ENCODE measurements at places on chromosomes 6 and 20.

- DNase-seq, result no peak
These were observed 211.9 kb downstream of the GMDS start for GRCh38 chr6:2033544-2033943.

GRCh38 chr20:24955045-24955444 is 6.0 kb downstream of the CST7 start:
- no peak for DNase-seq

DNA sequence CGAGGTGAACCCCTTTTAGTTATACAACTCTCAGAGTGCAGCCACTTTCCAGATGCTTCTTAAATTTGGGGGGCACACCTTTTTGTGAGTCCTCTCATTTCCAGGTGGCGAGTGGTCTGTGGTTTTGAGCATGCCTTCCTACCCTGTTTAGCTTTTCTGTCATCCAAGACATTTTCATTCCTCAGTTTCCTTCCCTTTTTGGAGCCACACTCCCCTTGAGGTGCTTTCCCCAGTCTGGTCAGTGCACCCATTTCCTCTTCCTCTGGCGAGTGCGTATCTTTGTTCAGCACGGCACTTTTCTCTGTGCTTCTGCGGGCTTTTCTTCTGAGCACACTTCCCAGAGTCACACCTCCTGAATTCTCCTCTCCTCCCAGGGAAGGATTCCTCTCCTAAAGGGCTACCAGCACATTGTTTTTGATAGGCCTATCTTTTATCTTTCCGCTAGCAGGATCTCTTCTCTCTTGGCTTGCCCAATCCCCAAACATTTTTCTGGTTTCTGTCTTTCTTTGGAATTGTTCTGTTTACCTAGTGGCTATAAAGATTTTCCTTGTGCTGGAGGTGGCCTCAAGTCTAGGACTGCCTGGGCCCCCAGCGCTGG is 1.4 kb downstream of the PHF20 start:
- peak; percentile 67 for DNase-seq

DNA sequence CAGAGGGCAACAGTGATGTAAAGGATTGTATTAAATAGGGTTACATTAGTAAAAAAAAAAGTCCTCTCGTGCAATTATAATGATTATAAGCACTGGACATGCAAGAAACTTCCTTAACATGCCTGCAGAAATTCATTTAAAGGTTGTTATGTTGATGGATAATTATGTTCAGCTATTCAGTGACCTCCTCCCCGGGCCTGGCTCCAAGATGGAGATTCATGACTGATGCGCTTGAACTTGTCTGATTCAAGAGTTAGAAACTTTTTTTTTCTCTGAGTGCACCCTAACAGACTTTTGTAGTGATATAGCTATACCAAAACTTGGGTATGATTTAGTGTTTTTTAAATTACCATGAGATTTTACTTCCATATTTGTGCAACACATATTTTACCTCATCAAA is 1170.0 kb upstream of the CITED2 start:
- DNase-seq, result no peak

GRCh38 chr6:97047473-97048201 is 123.1 kb downstream of the KLHL32 start:
- no peak for DNase-seq

- DNase-seq, result no peak
These were observed 1214.8 kb upstream of the GJE1 start for GRCh38 chr6:140917911-140918310.

- DNase-seq, result peak; percentile 18
These were observed 75.4 kb upstream of the LAMA2 start for GRCh38 chr6:128807577-128807976.

- no peak for DNase-seq
These were observed 42.8 kb upstream of the SLC22A23 start for GRCh38 chr6:3499603-3500002.

DNA sequence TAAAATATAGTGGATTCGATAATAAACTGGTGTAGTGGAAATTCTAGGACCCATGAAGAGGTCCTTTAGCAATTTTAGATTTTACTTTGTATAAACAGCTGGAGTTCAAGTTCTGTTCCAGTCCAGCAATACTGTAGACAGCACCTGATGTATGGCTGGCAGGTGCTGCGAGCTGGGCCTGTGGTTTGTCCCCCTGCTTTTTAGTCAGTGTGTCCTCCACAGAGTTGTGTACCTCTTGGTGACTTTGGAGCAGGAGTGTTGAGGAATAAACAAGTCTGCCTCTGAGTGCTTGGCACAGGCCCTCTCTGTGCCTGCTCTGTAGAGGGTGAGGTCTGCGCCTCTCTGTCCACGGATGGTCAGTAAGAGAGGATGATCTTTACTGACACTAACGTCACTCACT is 13.8 kb downstream of the STX16 start:
- DNase-seq, result no peak

DNA sequence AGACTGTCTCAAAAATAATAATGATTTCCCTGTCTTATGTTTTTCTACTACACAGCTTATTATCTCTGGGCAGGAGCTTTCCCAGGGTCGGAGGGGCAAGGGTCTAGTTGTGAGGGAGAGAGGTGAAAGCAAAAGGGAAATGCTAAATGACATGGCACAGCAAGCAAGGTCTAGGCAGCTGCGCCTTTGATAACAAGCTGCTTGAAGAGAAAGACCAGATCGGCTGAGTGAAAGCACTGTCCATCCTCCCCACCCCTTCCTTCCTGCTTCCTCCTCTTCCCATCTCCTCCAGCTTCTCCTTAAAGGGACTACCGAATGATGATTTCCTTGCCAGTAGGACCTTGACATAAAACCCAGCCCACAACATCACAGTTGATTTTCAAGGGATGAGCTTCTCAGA is 158.1 kb upstream of the AKAP12 start:
- DNase-seq, result peak; percentile 10

DNA sequence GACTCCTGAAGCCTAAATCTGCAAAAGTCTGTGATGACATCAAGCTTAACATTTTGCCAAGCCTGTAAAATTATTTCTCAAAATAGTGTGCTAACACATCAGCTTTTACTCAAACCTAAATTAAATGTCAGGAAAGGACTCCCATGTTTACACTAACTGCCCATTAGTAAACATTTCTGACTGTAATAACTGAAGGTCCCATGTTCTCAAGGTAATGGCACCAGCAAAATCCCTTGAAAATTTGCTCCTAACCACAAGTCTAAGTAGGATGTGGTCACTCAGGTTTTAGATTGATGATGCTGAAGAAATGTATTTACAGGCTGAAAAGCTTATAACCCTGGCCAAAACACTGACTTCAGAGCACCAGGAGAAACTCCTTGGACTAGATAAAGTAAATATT is 33.0 kb downstream of the BACH2 start:
- no peak for DNase-seq

DNA sequence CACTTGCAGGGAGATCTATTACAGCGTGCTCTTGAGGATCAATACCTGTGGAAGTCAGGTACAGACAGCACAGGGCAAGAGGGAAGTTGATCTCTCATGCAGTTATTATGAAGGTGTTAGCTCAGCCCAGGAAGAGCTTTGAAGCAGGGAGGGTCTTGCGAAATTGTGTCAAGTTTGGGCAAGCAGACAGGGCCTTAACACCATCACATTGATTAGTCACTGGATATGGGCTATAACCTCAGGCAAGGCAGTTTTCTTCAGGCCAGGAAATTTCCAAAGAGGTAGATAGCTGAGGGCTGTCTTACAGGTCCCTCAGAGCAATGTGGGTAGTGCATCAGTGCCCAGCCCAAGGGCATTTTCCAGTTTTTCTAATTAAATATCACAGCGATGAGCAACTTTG is 643.8 kb downstream of the DHX35 start:
- no peak for DNase-seq

DNA sequence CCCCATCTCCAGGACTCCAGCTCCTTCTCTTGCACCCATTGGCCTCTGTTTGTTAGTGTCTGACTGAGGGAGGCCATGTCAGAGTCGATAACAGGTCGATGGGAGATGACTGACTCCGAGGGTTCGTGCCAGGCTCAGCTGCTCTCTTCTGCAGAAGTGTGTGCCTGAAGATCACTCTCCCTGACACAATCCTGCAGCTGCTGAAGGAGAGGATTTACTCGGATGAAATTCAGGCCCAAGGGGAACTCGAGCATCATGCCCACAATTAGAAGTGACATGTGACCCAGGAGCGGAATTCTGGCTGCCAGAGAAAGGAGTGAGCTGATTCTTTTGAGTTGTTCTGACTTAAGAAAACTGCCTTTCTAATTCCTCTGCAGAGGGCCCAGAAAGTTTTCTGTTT is 318.2 kb downstream of the MAFB start:
- DNase-seq, result no peak

DNA sequence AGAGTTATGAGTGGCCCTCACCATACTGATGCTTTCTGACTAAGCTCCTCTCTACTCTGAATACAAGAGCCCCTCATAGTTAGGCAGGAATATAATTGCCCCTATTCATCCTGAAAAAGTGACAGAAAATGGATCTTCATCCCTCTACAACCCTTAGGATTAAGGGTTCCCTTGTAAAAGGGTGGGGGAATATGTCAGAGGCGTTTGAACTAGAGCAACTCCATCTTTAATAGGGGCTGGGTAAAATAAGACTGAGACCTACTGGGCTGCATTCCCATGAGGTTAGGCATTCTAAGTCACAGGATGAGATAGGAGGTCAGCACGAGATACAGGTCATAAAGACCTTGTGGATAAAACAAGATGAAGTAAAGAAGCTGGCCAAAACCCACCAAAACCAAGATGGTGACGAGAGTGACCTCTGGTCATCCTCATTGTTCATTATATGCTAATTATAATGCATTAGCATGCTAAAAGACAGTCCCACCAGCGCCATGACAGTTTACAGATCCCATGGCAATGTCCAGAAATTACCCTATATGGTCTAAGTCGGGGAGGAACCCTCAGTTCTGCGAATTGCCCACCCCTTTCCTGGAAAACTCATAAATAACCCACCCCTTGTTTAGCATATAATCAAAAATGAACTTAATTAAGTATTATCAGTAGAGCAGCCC is 4.7 kb upstream of the GTF3C6 start:
- no peak for DNase-seq

DNA sequence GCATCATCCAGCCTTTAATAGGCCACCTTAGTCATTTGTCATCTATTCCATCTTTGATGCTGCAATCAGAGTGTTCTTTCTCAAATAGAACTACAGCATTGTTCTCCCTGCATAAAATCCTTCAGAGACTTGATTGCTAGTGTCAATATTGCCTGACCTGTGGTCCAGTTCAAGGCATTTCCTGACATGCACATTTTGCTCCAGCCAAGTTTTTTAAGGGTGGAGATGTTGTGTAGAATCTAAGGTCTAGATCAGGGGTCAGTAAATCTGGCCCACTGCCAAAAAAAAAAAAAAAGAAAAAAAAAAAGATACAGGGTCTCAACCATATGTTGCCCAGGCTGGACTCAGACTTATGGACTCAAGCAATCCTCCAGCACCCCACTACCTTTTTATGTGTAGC is 354.4 kb downstream of the FRK start:
- DNase-seq, result no peak

DNA sequence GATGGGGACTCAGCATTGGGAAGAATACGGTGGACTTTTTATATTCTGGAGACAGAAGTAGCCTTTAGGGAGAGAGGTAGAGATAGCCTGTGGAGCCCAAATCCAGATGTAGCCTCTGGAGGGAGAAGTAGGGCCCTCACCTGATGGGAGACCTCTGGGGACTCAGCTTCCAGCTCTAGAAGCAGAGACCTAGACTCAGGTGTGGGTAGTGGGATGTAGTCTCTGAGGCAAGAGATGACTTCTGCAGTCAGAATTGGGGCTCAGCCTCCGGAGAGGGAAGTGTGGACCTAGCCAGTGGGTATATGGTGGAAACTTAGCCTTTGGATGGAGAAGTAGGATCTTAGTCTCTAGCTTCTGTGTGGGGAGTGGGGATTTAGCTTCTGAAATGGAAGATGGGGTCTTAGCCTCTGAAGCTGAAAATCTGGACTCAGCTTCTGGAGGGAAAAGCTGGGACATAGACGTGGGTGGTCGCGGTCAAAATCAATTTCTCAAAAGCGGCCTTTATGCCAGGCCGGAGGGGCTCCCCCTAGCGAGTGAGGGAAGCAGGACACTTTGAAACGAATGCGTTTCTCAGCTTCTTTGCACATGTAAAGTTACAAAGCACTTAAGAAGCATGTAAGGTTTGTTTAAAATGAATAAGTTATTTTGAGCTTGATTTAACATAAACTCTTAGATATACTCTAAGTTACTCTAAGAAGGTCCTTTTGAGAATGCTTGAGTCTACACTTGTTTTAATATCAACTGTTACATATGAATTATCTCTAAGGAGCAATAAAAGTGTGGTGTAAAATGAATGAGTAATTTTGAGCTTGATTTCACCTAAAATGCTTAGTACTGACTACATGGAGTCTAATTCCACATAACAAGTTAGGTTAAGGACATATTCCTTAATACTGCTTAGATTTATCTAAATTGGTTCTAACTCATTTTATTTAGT is 12.9 kb upstream of the ZNF343 start:
- DNase-seq, result peak; percentile 31

- DNase-seq, result no peak
These were observed 88.8 kb downstream of the THEMIS start for GRCh38 chr6:127811900-127812570.

- no peak for DNase-seq
These were observed 29.8 kb downstream of the UST start for GRCh38 chr6:148776321-148777308.

GRCh38 chr6:4670290-4670689 is 105.9 kb upstream of the CDYL start:
- no peak for DNase-seq

- no peak for DNase-seq
These were observed 40.5 kb upstream of the ZBTB24 start for GRCh38 chr6:109523478-109523877.

DNA sequence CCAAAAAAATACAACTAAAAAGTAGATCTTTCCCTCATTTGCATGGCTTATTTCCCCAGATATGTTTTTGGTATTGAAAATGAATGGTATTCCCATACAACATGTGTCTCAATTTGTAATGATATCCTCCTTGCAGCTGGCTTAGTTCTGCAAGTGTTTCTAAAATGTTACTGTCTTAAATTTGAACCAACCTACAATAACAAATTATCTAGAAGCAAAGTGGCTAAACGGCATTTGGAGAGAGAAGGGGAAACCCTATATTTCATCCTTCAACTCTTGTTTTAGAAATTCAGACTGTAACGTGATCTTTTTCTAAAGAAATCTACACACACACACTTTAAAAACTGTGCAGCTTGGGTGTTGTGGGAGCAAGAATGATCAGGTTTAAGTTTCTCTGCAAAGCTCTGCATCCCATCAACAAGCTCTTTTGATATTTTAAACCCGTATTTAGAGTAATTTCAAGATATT is 153.0 kb downstream of the SOBP start:
- no peak for DNase-seq

- no peak for DNase-seq
These were observed 35.0 kb downstream of the NKAIN2 start for GRCh38 chr6:123838505-123839234.

- DNase-seq, result no peak
These were observed 132.1 kb downstream of the ZDHHC14 start for GRCh38 chr6:157513004-157513603.

- no peak for DNase-seq
These were observed 26.4 kb upstream of the MPC1 start for GRCh38 chr6:166408936-166409755.

GRCh38 chr20:57840066-57840465 is 130.3 kb upstream of the PMEPA1 start:
- no peak for DNase-seq
